Epithelial cell of prostate (primary cell): ENCODE measurements at places on chromosomes 4 and X.

DNA sequence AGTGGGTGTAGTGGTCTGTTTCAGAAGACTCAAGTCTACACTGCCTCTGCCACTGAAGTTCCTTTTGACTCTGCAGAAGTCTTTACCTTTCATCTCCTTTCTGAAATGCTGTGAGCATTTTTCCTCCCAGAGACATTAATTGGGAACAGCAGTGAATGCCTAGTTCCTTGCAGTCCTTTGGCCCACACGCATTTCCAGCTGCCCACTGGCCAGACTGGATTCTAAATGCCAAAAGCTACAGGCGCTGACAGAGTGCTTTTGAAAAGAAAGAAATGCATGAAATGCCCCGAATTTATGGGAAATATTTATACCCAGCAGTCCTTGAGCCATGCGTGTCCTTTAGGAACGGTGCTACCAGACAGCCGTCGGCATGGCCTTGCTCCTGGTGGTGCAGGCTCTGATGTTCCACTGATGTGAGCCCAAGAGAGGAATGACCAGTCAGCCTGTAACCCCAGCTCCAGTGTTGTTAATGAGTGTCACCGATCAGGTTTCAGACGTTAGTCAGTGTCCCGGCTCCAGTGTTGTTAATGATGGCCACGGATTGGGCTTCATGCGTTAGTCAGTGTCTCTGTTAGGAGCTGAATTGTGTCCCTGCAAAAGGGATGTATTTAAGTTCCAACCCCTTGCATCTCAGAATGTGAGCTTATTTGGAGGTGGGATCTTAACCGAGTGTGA, 132.6 kb downstream of the TBL1X start:
- DNase-seq = no peak

GRCh38 chr4:74615411-74615810, 170.5 kb downstream of the AREG start:
- no peak for DNase-seq

DNA sequence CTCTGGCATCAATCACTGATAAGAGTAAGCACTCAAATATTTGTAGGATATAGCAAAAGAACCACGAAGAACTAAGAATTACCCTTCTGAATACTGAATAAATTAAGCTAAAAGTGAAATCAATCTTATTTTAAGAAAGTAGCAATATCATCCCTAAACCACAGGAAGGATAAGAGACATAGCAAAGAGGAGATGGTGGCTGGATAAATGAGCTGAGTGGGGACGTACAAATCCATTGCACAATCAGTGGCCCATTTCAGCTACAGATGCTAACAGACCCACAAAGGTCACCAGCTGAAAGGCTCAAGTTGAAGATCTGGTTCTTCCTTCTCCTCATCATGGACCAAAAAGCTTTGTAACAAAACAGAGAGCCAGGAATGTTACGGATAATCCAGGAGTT, 77.1 kb downstream of the SLC9A7 start:
- no peak for DNase-seq

DNA sequence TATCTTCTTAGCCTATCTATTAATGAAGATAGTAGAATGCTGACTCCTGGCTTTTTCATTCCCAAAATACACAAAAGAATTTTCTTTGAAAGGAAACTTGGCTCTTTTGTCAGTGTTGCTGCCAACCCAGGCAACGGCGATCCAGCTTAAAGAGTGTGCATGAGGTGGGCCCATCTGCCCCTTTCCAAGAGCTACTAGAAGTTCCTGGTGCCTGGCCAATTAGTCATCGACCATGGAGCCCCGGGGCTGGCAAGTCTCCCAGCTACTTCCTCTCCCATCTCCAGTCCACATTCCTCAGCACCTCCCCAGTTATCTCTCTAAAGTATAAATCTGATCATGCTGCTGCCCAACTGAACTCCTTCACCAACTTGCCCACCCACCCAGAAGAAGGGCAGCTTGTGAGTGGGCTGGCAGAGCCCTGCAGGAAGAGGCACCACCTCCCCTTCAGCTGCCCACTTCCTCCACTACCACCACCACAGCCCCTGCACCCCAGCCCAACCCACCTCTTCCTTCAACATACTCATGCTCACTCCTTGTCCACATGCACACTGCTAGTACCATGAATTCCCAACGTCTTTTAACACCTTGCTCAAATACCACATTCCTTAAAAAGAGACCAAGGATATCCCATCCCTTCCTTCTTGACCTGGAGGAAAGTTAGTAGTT, 158.2 kb upstream of the MAP3K15 start:
- no peak for DNase-seq

DNA sequence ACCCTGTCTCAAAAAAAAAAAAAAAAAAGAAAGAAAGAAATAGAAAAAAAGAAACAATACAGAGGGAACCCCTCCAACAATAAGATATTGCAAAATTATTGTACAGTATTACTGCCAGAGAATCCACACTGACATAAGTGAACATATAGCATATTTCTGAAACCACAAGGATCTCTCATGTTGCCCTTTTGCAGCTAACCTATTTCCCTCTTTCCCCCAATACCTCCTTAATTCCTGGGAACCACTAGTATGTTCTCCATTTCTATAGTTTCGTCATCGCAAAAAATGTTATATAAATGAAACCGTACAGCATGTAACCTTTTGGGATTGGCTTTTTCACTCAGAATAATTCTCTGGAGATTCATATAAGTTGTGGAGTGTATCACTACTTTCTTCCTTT, 20.0 kb upstream of the BMP2K start:
- DNase-seq = no peak

GRCh38 chr4:77358315-77358928, 201.4 kb downstream of the CCNG2 start:
- no peak for DNase-seq

GRCh38 chr4:99088023-99088449, 552 bp downstream of the ADH5 start:
- peak; percentile 14 for DNase-seq

- DNase-seq = no peak
Measured at GRCh38 chr4:167614866-167615265, 380.6 kb upstream of the SPOCK3 start.

- DNase-seq = no peak
Measured at GRCh38 chr4:3532751-3533422, 665 bp upstream of the LRPAP1 start.

DNA sequence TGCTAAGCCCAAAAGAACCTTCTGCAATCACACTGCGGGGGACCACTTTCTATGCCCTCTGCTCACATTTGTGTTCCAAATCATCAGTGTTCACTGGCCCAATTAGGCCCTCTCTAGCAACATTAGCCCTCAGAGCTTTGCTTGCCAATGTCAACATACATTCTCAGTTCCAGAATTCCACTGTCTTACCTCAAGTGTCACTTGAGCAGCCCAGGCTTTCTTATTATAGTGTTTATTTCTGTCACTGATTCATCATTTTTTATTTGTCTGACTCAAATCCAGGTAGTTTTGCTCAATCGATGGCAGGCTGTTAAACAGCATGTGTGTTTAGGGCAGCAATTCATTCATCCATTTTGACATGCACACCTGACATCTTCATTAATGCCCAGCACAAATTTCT, 291.2 kb downstream of the TEX13A start:
- DNase-seq = no peak

DNA sequence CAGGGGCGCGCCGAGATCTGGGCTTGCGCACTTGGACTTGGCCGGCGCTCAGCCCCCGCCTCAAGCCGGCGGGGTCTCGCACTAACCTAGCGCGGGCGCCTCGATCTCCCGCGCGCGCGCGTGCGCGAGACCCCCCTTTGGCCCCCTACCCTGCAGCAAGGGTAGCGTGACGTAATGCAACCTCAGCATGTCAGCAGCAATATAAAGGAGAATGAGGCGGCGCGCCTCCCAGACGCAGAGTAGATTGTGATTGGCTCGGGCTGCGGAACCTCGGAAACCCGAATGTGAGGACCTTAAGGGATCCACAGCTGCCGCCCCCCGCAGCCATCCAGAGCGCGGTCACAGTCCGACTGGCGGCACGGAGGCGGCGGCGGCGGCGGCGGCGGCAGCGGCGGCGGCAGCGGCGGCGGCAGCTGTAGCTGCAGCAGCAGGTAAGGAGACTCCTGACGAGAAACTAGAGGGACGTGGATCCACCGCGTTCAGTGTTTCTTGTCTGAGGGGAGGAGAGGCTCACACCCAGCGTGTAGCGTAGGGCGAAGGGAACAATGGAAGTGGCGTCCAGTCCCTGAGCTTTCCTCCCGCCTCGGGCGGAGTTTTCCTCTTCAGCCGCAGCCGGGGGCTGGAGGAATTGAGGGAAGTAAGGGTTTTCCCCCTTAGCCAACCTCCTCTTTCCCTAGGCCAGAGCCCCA, at the start of the genes SATL1 and ZNF711:
SATL1 (minus strand) TSS at position 19 of the 689 bp plus-strand sequence. CDS start 134,811 bp downstream, outside the sequence.
ZNF711 (plus strand) TSS at position 231 of the 689 bp plus-strand sequence. CDS start 3,582 bp downstream, outside the sequence.
- DNase-seq = no peak

DNA sequence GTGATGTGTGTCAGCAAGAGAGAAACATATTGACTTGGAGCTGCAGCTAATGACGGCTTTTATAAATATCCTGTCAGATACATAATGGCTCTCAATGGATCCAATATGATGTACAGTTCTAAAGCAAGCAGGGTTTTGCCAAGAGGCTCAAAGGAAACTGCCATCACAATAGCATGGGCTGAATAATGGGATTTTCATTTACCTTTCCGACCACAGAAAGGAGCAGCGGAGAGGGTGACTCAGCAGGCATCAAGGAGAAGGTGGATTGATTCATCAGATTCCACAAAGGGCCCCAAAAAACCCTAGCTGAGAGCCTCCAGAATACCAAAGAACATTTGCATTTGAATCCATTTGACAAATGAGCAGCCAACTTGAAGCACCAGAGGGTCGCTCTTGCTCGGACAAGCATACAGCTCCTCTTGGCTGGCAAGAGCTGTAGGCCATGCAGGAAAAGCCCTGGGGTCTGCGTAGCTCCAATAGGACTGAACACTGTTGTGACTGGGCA, 355.7 kb upstream of the NOCT start:
- no peak for DNase-seq

DNA sequence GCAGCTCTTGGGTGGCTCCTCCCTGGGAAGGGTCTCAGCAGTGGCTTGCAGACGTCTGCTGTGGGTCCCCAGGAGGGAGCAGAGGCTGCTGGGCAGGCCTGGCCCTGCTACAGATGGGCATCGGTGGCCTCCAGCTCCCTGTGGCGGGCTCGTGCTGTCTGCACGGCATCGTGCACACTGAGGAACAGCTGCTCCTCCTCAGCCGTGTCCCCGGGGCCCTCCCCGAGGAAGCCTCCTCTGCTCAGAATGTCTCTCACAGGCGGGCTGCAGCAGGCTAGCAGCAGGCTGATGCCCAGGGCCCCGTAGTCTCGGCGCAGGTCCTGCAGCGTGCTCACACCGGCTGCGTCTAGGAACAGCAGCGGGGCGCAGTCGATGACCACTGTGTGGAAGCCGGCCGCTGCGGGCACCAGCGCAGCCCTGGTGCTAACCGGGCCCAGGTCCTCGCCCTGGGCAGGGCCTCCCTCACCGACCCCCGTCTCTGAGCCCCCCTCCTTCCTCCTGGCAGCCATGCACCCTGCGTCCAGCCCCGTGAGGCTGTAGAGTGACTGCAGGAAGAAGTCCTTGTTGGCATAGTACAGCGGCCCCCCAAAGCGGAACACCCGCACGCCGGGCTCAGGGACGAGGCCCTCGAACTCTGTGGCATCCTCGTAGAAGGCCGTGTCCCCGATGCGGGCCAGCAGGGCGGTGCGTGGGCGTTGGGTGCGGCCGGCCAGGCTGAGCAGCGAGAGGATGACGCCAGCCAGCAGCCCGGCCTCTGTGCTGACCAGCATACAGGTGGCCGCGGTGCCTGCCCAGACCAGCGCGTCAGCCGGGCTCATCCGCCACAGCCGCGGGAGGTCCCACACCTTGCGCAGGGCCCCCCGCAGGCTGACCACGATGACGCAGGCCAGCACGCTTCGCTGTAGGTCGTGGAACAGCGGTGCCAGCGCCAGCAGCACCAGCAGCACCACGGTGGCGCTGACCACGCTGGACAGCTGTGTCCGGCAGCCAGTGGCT, 2.2 kb downstream of the IDUA start:
- DNase-seq = no peak

- DNase-seq = no peak
Measured at GRCh38 chr4:88396681-88397080, 18.0 kb downstream of the HERC6 start.

GRCh38 chr4:151238477-151238876, 38.5 kb upstream of the PRSS48 start:
- DNase-seq = no peak

DNA sequence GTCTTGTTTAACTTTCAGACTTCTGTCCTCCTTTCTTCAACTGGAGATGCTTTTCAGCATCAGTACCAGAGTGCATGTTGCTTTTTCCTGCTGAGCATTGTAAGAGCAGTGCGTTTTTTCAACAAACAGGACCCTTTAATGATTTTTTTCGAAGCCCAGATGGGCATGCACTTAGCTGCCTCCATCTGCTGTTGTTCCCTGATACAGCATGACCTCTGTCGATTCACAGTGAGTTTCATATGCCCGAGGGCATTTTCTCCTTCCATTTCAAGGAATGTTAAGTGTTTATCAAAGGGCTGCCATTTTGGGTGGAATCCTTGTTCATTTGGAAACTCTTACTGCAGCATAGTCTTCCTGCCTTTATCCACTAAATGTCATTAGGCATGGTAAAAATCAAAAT, 428.6 kb downstream of the DTHD1 start:
- no peak for DNase-seq
